ENCODE measurements at places on chromosomes 4 and X.

DNA sequence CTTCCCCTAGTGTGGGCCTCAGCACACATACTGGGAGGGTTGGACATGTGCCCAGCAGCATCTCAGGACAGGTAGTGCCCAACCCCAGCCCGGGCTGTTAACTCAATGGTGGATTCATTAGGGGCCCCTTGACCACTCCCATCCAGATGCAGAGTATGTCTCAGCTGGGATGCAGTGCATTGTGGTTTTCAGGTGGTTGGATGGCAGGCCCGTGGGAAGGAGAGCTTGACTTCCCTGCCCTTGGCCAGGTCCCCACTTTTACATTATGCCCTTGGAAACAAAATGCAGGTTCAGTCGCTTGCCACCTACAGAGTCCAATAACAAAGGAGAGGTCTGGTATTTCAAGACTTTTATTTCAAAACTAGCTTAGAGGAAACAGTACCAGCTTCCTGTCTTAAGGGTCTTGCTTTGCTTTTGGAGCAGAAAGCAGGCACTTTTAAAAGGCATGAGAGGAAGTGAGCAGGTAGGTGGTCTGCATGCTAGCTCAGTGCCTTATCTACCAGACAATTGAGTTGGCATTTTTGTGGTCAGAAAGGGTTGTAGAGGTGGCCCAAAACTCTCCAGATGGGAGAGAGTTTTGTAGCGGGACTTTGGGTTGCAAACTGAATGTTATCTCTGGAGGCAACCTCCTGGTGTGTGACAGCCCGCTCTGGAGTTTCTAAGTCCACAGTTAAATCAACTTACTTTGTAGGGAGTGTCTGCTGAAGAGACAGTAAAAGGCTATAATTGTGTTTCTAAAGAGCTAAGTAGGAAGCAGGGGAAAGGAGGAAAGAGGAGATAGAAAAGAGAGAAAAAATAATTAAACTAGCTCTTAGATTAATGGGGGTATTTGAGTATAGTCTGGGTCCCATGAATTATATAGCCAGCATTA, 171.0 kb downstream of the GALNTL6 start:
- no peak for DNase-seq

GRCh38 chr4:157221895-157222770, 1.6 kb downstream of the GRIA2 start:
- no peak for DNase-seq

GRCh38 chrX:71225009-71225408, 2.0 kb downstream of the GJB1 start:
- no peak for DNase-seq

GRCh38 chr4:126124818-126125217, 810.1 kb downstream of the FAT4 start:
- no peak for DNase-seq

DNA sequence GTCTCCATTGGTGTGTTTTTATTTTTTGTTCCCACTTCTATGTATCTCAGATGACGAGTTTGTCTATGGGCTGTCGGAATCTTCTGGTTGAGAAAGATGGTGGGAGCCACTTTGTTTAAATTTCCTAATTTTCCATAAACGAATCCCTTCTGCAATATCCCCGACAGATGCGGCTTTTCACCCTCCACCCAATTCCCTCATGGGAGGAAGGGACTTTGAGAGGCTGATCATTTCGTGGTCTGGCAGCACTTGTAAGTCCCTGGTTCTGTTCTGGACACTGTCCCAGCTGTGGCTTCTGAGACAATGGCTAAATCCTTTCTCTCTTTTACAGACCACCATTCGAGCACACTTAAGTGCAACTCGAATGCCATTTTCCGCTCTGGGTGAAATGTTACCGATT, 72.2 kb upstream of the PUDP start:
- no peak for DNase-seq

All from urothelium cell line (cell line).